CD4-positive, alpha-beta T cell treated with Interleukin-6 at 100 ng/mL for 8 hours (primary cell): ENCODE measurements at places on chromosomes 2 and 18.

- no peak for DNase-seq
Measured at GRCh38 chr2:181910028-181910831, 18.7 kb downstream of the ITPRID2 start.

- no peak for DNase-seq
Measured at GRCh38 chr2:120715353-120715752, 20.3 kb upstream of the GLI2 start.

GRCh38 chr18:21604671-21605070, 4.2 kb upstream of the ESCO1 start:
- DNase-seq, result no peak

DNA sequence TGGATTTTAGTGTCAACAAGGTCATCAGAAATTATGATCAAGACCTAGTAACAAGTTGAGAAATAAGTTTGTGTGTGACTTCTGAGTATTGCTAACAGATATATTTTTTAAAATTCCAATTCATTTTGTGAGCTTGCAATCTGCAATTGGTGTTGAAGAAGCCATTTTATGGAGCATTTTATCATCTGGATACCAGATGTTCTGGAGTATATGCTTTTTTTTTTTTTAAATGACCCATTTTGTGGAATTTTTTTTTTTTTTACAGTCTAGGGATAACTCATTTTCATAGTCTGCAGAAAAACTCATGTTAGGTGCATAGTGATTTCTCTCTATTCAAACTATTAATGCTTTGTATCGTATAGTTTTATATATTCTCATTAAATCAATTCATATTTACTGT, 12.6 kb downstream of the QPCT start:
- DNase-seq, result no peak

DNA sequence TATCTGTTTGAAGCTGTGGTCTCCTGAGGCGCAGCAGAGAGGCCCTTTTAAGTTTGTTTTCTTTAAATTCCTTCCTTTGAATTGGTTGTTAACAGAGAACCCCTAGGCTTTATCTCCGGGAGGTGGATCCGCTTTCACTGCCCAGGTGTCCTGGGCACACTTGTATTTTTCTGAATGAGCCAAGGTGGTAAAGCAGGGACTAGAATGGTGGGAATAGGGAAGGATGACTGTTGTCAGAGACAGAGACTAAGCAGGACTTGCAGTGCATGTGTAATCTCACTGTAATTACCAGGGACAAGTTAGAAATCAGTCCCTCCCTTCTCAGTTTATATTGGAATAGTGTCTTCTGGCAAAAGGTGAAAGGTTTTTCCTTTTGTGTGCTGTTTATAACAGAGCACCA, 72.8 kb downstream of the PHLPP1 start:
- DNase-seq, result no peak

DNA sequence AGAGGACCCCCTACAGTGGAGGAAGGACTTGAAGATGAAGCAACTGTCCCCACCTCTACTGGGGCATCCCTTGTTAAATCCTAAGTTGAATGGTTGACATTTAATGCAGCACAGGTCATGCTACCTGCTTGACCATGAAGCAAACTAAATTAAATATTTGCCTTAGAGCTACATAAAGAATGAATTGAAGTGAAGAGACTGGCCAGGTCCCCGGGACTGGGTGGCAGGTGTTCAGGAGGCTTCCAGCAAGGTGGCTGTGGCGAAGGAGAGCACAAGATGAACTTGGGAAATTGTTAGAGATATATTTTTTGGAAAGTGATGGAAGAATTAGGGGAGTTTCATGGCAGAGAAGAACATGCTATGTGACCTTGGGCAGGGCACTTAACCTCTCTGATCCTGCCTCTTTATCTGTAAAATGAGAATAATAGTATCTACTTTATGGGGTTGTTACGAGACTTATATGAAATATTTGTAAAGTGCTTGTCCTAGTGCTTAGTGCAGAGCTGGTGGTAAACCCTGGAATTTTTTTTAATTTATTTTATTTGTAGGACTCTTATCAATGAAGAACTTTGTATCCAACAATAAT, 37.3 kb downstream of the EFR3B start:
- DNase-seq, result no peak

DNA sequence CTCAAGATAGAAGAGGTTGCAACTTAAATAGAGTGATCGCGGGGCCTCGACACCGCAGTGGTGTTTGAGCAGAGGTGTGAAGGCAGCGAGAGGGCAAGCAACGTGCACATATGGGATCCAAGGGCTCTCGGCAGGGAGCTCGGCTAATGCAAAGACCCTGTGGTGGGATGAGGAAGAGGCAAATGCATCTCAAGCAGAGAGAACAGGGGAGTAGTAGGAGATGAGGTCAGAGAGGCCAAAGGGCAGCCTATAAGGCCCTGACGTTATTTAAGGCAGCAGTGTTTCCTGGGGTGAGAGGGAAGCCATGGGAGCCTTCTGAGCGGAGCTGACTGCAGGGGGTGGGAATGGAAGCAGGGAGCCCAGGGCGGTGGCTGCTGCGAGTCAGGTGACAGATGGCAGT, 74.5 kb downstream of the MRPS9 start:
- no peak for DNase-seq

DNA sequence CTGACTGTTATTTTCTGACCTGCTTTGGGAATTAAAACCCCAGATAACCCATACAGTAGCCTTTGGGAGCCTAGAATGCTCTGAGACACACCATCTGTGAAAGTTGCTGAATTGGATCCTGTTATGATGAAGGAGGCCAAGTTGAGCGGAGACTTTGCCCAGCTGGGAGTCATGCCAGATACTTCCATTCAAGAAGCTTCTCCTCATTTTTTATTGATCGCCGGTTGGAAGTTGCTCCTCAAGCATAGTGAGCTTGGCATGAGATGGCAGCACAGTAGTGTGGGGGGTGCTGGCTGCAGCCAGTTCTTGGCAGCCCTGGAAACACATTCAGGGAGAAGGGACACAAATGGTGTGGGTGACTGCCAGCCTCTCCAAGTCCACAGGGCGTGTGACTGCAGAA, 270.7 kb upstream of the NRP2 start:
- no peak for DNase-seq

GRCh38 chr2:241445426-241445825, 63.0 kb downstream of the STK25 start:
- no peak for DNase-seq

DNA sequence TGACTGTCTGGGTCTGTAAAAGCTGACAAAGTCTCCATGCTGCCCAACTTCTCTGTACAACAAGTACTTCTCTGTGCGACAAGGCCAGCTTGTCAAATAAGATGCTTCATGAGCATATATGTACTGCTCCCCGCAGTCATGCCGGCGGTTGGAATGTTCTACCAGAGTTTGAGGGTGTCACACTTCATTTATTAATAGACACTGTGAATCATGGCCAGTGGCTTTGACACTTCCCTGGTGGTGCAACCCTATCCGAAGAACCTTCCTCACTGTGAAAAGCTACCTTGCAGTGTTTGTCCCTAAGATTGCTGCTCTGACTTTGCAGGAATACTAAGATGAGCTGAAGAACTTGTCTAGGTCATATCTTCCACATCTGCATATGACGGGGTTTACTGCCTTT, 120.9 kb upstream of the NRP2 start:
- DNase-seq, result no peak

DNA sequence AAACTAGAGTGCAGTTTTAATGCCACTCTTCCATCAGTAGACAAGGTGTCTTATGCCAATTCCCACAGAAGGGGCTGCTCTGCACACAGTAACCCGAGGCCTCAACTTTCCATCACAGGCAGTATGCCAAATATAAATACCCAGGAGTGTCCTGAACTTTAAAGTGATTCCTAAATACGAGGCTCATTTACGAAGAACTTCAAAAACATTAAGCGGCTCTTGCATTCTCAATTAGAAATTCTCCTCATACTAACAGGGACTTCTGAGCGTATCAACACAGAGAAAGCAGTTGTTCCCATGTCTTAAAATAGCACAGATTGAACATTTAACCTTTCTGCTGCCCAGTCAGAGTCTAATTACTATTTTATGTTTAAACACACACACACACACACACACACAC, 638.6 kb downstream of the ERBB4 start:
- DNase-seq, result no peak

- DNase-seq, result no peak
Measured at GRCh38 chr2:234394450-234394849, 102.4 kb downstream of the ARL4C start.
